ENCODE measurements at places on chromosomes 7 and 10. TPM values are rescaled to one million over a fixed set of nuclear protein-coding genes. Genes with fewer than 3 reads are reported as not detected.
A peak's percentile ranks its signal among the peaks of the same experiment; 100 is the strongest.

ZNF783 gene
- total RNA-seq = 12.1 TPM

PNLIP gene
- not detected for total RNA-seq

DLG5 gene
- 13.1 TPM for total RNA-seq

GRCh38 chr7:12771378-12771877 is 84.0 kb downstream of the ARL4A start:
- peak; percentile 81 for DNase-seq

DNA sequence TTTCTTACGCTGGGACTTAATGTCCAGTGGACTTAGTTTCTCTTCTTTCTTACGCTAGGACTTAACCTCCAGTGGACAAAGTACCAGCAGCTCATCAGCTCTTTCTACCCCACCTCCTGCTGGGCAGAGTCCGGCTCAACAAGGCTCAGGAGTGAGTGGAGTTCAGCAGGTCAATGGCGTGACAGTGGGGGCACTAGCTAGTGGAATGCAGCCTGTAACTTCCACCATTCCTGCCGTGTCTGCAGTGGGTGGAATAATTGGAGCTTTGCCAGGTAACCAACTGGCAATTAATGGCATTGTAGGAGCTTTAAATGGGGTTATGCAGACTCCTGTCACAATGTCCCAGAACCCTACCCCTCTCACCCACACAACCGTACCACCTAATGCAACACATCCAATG is 199.7 kb downstream of the MLLT10 start:
- DNase-seq = no peak

DNA sequence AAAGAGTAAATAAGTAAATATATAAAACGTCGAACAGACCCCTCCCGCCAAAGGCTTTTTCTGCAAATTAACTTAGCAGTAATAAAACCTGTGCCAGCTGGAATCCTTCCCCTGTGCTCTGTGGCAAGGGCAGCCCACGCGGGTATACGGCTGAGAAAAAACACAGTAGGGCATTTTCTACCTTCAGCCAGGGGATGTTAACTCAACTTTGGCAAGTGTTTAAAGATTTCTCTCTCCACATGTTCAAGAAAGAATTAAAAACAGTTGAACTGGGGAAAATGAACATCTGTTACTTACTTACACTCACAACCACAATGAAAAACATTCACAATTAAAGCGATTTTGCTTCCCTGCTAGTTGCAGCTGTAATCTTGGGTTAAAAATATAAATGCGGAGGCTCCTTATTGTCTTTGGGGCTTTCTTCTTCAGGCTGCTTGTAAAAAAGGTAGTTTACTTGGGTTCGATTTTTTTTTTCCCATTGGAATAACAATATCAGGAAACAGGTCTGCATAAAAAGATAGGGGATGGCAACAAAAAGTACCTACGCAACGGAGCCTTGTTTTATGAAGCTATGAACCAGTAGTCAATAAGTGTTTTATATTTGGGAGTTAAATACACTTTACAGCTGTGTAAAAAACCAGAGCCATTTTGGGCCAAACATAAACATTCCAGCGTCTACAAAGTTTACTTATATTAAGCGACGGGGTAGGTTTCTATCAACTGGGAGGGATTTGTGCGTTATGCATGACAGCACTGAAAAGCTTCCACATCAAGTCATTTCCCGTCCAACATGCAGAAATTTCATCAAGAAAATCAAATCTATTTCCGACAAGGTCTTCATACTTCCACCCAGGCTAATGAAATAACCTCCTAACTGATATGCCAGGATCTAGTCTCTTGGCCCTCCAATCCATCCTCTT is 132.7 kb downstream of the TAX1BP1 start:
- no peak for DNase-seq

GRCh38 chr10:15472431-15473395 is 101.6 kb upstream of the FAM171A1 start:
- DNase-seq = no peak

- no peak for DNase-seq
Observed at GRCh38 chr7:50149369-50149768, 56.3 kb upstream of the ZPBP start.

DNA sequence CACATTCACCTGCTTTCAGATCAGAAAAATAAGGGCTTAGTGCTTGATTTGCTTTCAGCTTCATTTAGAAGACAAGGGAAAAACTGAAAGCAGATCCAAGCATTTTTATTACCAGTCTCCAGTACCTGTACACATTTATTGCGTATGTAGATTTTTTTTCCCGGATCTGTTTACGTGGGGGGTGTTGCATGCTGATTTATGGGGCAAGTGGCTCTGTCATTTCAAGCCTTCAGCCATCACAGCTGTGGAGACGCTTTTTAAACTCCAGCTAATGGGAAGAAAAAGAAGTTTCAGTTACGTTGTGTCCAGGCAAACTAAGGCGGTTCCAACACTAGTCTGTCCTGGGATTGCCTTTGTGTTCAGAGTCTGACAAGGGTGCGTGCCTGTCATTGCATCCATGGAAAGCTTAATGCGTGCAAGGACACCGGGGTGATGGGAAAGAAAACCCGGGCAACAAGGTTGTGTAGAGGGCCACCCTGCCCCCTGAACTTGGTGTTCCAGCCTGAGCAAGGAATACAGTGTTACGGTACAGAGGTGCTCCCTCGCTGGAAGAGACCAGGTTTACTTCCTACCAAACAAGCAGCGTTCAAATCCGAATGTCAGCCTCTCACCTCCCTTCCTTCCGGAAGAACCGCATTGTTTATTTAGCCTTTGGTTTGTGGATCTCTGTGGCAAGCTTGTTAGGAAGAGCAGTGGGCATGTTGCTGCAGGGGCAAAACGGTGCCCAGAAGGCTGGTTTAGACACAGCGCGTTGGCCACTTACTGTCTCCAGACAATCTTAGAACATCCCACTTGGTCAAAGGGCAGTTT is 128.2 kb downstream of the FGFR2 start:
- no peak for DNase-seq

DNA sequence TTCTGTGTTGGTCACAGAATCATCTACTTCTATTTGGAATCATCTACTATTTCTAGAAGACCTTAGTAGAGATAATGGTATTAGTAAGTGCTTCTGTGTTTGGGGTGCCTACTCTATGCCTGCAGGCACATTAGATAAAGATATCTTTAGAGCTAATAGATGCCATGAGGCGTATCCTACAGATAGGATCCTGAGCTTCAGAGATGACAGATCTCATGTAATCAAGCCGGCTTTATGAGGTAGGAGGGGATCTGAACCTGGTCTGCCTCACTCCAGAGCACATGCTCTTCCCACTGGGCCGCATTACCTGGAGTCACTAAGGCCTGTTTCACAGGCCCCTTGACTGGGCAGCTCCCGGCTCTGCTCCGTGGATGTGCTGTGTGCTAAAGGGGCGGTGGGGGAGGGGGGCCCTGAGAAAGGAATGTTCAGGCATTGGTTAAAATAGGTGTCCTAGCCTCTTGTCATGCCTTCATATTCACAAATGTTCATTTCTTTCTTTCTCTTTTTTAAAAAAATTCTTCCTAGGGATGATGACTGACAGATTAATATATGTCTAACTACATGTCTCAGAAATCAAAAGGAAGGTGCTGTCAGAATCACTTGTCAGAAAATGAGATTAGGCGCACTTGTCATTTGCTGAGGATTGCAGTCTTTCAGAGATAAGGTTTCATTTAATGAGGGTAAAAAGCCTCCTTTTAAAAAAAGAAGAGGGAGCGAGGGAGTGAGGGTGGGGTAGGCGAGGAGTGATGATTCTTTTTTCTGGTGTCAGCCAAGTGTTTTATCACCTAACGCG is 458.0 kb upstream of the GALNT17 start:
- no peak for DNase-seq

- no peak for DNase-seq
Observed at GRCh38 chr10:101629837-101630632, 41.9 kb downstream of the DPCD start.

GRCh38 chr10:18753312-18753895 is 94.2 kb downstream of the ARL5B start:
- DNase-seq = no peak

GRCh38 chr10:111410740-111411139 is 333.9 kb downstream of the ADRA2A start:
- no peak for DNase-seq

DNA sequence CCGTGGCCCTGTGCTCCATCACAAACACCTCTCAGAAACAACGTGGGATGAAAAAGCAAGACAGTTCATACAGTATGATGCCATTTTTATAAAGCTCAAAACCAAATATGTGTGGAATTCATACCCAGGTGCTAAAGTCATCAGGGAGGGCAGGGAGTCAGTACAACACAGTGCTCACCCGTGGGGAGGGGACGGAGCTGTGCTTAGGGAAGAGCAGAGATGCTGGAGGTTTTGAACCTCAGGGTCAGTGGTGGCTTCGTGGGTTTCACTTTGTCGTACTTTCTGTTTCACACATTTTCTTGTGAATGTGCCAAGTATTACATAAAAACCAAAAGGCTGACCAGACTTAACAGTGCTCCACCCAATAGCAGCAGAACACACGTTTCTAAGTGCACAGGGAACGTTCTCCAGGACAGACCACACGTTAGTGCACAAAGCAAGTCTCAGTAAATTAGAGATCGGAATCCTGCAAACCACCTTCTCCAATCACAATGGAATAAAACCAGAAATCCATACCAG is 21.2 kb downstream of the ZMIZ2 start:
- DNase-seq = no peak
